ENCODE measurements at places on chromosomes 5 and 9.

GRCh38 chr9:37447111-37447510 is 18.1 kb downstream of the ZBTB5 start:
- no peak for DNase-seq

- no peak for DNase-seq
Observed at GRCh38 chr5:2369178-2369577, 382.3 kb downstream of the IRX2 start.

- DNase-seq = no peak
Observed at GRCh38 chr5:75192804-75193203, 43.9 kb downstream of the ANKRD31 start.

- DNase-seq = no peak
Observed at GRCh38 chr9:98897745-98898144, 46.0 kb upstream of the COL15A1 start.

- DNase-seq = no peak
Observed at GRCh38 chr9:7108936-7109335, 351.2 kb downstream of the KDM4C start.

DNA sequence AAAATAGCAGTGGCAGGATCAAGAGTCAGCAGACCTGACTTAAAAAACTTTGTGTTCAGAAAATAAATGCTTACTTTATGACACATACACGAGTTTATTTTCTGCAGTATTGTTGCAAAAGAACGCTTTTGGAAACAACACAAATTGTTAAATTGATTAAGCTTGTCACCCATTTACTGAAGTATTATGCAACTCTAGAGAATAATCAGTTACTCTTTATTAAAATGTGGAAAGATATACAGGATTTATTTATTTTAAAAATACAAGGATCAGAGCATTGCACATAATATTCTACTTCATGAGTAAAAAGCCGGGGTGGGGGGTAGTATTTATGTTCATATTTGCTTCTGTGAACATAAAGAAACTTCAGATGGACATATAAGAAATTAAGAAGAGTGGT is 20.0 kb downstream of the FYB1 start:
- no peak for DNase-seq

GRCh38 chr9:102273952-102274351 is 535.5 kb upstream of the GRIN3A start:
- no peak for DNase-seq

GRCh38 chr9:134570711-134571325 is 70.8 kb upstream of the COL5A1 start:
- DNase-seq = no peak

DNA sequence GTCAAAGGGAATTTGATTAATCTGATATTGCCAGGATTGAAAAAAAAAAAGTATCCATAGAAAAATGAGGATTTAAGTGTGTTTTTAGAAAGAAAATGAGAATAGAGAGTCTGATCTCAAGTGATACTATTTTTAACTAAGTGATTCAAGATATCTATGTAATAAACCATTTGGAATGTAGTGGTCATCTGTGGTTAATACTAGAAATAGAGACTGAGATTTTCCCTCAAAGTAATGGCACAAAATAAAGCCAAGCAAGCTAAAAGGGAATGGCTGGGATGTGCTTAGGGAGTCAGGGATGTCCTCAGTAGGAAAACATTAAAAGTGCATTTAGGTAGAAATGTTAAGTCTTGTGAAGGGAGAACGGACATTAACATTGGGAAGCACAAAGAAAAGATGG is 90.6 kb downstream of the FBXO4 start:
- no peak for DNase-seq

DNA sequence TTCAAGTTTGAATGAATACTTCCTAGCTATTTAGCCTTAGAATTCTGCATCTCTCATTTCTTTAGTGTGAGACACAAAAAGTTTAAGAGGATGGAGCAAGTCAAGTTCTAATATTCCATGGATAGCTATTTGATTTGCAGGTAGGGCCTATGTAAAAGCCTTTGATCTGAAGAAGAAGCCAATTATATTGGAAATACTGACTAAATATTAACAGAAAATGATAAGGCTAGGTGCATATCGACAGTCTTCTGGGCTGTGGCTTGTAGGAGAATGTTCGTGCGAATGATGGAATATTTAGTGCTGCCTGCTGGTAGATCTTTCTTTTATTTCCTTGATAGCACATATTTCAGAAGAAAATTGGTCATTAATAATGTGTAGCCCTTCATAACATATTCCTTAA is at the start of gene LECT2:
TSS of gene LECT2 (minus strand) at position 85 of the 400 bp plus-strand sequence. CDS start 150 bp downstream, outside the sequence.
- DNase-seq = no peak

DNA sequence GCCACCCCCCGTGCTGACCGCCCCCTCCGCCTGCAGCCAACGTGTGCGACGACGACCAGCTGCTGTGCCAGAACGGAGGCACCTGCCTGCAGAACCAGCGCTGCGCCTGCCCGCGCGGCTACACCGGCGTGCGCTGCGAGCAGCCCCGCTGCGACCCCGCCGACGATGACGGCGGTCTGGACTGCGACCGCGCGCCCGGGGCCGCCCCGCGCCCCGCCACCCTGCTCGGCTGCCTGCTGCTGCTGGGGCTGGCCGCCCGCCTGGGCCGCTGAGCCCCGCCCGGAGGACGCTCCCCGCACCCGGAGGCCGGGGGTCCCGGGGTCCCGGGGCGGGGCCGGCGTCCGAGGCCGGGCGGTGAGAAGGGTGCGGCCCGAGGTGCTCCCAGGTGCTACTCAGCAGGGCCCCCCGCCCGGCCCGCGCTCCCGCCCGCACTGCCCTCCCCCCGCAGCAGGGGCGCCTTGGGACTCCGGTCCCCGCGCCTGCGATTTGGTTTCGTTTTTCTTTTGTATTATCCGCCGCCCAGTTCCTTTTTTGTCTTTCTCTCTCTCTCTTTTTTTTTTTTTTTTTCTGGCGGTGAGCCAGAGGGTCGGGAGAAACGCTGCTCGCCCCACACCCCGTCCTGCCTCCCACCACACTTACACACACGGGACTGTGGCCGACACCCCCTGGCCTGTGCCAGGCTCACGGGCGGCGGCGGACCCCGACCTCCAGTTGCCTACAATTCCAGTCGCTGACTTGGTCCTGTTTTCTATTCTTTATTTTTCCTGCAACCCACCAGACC is 80.2 kb downstream of the NTNG2 start:
- peak; percentile 51 for DNase-seq

- DNase-seq = peak; percentile 51
Observed at GRCh38 chr5:88680253-88681132, 202.5 kb downstream of the MEF2C start.

DNA sequence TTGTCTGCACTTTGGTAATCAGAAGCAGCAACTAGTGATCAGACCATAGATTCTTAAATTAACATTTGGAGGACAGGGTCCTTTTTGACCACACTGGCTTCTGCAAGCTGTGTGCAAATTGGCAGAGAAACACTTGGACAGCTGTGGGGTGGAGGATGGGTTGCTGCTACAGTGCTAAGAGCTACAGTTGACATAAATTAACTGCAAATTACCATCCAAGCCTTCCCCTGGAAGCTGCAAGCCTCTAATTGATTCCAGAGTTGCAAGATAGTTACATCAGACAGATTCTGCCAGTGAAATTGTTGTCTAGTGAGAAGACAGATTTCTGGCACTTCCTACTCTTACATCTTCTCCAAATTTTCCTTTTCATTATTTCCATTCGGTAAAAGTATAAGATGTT is 517.7 kb downstream of the DIRAS2 start:
- DNase-seq = no peak

DNA sequence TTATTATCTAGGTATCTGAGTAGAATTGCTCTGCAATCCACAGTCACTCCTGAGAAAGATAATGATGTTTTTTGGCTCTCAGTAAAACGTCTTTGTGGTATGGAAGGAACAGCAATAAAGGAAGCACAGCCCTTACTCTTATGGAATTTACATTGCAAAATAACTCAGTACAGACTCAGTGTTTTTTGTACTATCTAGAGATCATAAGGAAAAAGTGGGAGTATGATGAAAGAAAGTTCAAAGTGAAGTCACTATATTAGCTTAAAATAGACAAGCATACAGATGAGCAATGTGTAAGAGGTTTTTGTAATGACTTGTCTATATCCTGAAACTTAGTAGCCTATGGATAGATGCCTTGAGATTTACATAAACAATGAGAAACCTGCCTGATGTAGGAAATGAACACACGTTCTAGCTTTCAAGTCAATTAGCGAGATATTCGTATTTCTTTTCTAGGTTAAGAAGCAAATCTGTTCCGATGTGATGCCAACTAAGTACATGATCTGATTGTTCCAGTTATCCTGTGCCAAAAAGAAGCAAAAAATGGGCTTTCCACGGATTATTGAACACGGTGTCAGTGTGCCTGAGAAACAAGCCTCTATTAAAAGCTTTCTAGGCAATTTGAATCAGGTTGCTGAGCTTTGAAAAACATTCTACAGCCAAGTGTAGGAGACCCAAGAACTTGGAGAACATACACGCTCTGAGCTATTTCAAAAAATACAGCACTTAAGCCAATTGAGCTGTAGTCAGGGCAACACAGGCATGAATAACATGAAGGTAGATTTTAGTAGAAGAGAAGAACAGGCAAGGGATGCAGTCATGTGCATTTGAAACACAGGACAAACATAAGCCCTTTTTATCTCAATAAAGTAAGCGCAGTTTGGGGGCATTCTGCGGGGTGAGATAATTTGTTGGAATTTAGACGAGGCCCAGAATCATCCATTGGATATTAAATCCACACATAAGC is 86.3 kb upstream of the TAF11L2 start:
- DNase-seq = no peak

DNA sequence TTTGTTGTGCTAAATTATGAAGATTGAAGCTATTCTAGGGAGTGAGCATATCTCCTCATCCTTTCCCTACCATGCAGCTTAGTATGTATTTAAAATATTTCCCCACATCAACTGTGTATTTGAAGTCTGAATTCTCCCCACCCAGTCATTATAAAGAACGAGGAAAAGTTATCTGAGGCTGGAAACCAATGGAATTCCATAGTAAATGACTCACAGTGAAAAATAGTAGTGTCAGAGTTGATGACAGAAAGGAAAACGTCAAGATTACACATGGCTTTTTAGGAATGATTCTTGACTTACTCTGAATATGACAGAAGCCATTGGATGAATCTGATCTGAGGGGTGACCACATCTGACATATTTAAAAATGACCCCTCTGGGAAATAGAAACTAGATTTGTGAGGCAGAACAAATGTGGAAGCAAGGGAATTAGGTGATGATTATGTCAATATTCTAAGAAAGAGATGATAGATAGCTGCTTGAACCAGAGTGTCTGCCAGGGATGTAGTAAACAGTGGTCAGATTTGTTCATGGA is 1768.9 kb upstream of the CDH9 start:
- no peak for DNase-seq

GRCh38 chr9:8014997-8015682 is 215.6 kb upstream of the DMAC1 start:
- DNase-seq = no peak

GRCh38 chr9:93646640-93647178 is 70.3 kb downstream of the PHF2 start:
- DNase-seq = no peak

All from stimulated activated CD4-positive, alpha-beta T cell treated with anti-CD3 and anti-CD28 coated beads, Interleukin-2, amount 100 ng/mL, for 4 hours (primary cell).